Dorsolateral prefrontal cortex (tissue), 122 donors: ENCODE measurements at places on chromosomes 1 and 21.

DNA sequence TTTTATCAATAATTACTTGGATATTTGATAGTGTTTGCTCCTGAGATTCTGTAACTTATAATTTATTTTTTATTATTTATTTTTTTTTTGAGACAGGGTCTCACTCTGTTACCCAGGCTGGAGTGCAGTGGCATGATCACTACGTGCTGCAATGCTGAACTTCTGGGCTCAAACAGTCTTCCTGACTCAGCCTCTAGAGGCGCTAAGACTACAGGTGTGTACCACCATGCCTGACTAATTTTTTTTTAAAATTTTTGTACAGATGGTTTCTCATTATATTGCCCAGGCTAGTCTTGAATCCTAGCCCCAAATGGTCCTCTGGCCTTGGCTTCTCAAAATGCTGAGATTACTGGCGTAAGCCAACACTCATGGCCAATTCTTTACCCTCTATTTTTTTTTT, 845.5 kb upstream of the ADGRL4 start:
- no peak for DNase-seq

DNA sequence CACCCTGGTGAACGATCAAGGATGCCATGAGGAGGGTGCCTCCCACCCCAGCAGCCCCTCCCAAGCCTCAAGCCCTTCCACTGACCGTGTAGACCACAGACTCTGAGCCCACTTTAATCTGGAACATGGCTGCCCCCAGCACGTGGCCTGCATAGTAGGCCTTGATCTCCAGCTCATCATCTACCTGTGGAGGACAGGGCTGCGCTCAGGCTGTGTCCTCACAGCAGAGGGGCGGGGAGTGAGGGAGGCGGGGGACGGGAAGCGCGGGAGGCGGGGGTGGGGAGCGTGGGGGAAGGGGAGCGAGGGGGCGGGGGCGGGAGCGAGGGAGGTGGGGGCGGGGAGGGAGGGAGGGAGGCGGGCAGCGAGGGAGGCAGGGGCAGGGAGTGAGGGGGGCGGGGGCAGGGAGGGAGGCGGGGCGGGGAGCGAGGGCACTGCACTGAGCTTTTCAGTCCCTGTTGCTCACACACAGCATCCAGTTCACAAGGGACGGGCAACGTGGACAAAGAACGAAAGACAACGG, 7.1 kb downstream of the PUSL1 start:
- DNase-seq, result no peak

DNA sequence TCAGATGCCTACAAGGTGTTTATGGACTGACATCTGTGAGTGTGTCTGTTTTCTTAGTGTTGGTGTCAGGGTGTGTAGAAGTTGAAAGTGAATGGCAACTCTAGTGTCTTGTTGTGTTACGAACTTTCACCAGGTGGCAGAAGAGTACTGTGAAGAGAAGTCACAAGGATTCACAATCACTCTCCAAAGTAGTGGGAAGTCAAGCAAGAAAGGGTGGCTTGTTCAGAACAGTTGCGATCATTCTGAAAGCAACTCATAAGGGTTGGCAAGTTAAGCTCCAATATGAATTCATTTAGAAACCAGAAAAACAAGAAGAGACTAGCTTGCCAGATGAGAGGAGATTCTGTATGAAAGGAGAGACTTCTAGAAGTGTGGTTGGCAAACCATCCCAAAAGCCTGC, 86.1 kb downstream of the FASLG start:
- DNase-seq, result no peak

- no peak for DNase-seq
Observed at GRCh38 chr1:38778521-38778920, 81.1 kb downstream of the RRAGC start.

DNA sequence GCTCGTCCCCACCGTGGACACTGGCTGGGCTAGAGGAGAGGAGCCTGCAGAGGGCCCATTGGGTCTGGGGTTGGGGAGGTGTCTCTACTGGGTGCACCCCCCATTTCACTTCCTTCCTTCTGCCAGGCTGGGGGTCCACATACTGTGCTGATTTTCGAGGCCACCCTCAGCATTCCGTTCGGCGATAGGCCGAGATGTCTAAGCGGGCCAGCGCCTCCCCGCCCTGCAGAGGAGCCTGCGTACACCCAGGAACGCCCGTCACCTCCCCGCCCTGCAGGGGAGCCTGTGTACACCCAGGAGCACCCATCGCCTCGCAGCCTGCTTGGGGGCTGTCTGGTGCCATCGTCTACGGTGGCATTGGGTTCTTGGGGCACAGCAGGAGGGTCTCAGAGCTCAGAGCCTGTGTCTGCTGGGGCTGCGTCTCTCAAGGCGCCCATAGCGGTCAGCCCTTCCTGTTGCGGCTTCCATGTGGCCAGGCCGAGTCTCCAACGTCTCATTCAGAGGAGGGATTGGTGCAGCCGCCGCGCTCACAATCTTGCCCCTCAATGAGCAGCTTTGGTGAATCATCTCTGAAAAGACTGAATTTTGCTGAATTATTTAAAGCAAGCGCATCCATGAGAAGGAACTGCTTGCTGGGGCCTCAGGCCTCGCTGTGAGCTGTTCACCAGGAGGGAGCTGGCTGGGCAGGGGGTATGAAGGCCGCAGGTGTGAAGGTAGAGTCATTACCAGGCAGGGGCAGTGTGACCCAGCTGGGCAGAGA, 30.7 kb upstream of the AGPAT3 start:
- DNase-seq, result no peak

DNA sequence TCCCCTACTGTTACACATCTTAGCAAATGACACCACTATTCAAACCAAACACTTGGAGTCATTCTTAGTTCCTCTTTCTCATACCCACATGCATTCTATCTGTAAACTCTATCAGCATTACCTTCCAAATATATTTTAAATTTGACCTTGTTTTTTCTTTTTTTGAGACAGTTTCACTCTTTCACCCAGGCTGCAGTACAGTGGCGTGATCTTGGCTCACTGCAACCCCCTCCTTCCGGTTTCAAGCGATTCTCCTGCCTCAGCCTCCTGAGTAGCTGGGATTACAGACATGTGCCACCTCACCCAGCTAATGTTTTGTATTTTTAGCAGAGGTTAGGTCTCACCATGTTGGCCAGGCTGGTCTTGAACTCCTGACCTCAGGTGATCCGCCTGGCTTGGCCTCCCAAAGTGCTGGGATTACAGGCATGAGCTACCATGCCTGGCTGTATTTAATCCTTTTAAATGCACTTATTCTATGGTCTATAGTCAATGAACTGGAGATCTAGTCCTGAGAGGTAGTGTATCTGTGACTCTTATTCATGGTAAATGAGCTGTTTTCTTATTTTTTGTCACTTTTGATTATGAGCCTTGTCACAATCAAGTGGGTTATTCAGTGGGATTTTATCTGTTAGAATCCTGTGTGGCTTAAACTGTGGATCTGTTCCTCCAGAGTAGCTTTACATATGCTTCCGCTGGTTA, 73.1 kb downstream of the GATAD2B start:
- DNase-seq, result no peak

DNA sequence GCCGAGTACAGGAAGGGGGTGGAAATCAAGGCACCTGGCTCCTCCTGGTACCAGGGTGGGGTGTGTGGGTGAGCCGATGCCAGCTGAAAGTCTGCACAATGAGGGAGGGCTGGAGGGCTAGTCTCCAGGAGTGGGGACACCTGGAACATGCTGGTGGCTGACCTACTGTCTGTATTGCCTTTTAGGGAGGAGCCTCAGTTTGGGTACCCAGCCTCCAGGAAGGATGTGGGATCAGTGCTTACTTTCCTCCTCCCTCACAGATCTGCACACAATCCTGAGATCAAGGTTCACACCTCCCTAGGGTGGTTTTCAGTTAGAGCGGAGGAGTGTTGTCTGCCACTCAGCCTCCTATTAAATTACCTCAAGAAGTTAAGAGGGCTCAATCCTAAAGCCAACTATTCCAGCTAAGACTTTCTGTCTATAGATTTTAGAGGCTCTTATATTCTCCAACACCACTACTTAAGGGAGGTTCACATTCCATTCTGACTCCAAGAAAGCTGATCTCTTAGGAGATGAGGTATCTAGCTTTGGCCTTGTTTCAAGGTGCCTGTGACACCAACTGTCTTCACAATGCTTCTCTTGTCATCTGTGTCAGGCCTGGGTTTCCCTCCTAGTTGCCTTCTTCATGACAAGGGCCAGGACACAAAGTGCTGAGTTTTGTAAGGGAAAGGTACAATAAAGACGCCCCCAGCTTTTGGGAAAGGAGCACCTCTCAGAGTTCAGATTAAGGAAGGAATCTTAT, 15.7 kb downstream of the SSR2 start:
- no peak for DNase-seq

DNA sequence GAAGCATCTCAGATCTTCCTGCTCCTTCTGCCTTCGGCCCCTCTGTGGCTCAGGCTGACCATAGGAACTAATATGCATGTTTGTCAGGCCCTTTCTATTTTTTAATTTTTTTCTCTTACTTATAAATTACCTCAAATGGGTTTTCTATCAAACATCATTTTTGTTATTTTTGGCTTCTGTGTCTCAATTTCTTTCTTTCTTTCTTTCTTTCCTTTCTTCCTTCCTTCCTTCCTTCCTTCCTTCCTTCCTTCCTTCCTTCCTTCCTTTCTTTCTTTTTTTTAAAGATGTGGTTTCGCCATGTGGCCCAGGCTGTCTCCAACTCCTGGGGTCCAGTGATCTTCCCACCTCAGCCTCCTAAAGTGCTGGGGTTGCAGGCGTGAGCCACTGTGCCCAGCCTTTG, 36.2 kb upstream of the TLR5 start:
- DNase-seq, result no peak

DNA sequence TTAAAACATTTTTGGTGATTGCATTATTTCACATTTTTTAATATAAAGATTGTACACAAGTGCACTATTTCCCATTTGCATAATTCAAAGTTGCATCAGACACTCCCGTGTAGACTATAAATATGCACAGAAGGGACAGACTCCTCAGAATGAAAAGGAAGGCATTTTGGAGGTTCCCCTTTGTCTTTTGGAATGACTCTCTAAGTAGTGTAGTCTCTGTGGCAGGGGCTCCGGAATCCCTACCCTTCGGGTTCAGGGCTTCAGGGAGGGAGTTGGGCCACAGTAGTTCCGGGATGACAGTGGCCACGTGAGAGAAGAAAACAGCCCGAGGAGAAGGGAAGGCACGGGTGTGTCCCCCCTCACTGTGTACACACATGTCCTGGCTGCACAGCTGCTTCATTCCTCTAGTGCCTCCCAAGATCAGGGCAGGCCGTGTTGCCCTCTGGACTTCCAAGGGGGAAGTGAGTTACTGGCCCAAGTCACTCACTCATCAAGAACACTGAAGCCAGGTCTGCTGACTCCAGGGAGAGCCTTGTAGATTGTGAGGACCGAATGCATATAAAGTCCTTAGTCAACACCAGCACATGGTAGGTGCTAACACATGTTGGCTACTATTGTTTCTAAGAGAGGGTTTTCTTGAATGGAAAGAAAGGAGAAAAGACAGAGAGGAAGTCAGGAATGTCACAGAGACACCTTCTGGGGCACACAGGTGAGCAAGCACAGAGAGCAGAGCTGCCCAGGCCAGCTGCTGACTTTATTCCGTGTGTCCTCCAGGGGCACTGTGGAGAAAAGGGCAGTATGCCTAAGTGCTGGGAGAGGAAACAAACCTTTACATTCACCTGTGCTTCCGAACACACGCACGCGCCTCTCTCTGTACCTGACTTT, 39.8 kb downstream of the LHX4 start:
- no peak for DNase-seq

DNA sequence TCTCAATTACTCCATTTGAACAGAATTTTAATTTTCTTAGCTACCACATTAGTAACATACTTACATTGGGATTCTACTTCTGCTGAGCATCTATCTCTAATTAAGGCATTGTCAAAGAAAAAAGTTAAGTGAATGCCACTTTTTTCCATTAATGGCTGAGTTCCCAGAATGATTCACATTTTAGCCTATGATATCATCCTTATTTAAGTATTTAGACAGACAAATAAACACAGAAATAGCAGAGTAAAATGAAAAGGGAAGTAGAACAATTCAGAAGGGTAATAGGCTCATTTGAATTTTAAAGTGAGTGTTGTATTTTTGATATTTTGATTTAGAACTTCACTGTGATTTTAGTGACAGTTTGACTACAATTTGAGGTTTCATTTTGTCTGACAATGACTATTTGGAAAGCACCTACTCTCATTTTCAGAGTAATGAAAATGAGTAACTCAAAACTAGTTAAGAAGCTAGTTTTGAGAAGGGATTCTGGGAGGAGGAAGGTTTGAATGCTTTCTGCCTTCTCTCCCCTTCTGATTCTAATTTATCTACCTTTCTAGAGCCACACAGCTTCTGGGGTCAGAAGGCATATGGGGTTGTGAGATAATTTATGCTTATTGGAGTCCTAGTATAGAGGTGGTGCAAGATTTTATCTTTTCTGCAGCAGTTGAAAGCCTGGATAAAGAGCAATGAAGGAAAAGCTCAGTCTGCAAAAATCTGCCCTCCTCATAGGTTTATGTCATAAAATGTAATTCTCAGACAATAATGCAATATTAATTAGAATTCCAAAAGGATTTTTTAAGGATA, 15.5 kb downstream of the LYPLAL1 start:
- DNase-seq, result no peak
